ENCODE measurements at places on chromosomes 6 and 20.

GRCh38 chr6:126373344-126373743 is 33.4 kb downstream of the CENPW start:
- DNase-seq: no peak

GRCh38 chr6:126672649-126673048 is 332.7 kb downstream of the CENPW start:
- DNase-seq: peak; percentile 65

- DNase-seq: no peak
Measured at GRCh38 chr20:30284281-30284905, 973.1 kb upstream of the DEFB115 start.

DNA sequence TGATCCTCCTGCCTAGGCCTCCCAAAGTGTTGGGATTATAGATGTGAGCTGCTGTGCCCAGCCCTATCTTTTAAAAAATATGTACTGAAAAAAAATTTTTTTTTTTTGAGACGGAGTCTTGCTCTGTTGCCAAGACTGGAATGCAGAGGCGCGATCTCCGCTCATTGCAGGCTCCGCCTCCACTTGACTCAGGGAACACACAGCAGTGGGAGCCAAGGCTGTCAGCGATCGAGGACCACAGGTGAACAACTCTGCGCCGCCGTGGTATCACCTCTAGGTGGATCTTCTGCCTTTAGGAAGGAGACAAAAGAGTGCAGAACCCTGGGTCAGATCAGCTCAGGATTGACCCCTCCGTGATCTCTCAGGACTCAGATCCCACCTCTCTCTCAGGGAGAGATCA is 13.7 kb downstream of the RAET1E start:
- peak; percentile 33 for DNase-seq

- DNase-seq: peak; percentile 95
Measured at GRCh38 chr6:19731282-19731681, 105.9 kb upstream of the ID4 start.

DNA sequence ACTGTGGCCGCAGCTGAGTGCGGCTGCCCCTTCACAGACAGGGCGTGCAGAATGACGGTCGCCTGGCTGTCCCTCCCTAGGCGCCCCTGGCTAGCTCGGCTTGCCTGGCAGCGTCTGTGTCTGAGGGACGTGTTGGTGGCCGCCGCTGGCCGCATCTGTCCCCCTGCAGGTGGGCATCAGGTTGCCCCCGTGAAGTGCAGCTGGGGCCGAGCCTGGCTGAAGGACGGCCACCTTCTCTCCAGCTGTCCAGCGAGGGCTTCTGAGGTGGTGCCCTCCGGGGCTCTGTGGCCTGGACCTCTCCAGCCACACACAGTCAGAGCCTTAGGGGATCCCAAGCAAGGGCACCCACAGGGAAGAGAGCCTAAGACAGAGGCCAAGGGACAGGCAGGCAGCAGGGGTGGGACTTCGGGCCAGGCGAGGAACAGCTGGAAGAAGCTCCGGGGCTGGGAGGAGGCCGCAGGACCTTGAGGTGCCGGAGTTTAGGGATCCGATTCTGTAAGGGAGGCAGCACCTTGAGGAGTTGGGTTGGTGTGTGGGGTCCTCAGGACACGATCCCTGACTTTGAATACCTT is 89.0 kb upstream of the EPB41L1 start:
- DNase-seq: no peak

GRCh38 chr6:14038467-14039437 is 78.8 kb upstream of the CD83 start:
- DNase-seq: peak; percentile 48

DNA sequence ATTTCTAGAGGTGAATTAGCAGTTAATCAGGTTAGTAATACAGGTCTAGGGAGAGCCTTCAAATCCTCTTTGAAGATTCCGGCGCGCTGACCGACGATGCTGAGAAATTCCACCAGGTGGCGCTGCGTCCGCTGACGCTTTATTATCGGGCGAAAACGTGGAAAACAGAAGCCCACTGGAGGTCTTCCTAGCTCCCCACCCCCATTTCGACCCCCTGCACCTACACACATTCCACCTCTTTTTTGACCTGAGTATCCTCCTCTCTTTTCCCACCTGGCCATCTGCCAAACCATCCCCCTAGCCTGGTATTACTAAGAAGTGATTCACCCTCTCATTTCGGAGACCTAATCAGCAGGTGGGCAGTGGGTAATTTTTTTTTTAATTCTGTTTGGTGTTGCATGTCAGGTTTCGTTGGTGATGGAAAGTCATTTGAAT is 65.4 kb upstream of the RIN2 start:
- peak; percentile 32 for DNase-seq

DNA sequence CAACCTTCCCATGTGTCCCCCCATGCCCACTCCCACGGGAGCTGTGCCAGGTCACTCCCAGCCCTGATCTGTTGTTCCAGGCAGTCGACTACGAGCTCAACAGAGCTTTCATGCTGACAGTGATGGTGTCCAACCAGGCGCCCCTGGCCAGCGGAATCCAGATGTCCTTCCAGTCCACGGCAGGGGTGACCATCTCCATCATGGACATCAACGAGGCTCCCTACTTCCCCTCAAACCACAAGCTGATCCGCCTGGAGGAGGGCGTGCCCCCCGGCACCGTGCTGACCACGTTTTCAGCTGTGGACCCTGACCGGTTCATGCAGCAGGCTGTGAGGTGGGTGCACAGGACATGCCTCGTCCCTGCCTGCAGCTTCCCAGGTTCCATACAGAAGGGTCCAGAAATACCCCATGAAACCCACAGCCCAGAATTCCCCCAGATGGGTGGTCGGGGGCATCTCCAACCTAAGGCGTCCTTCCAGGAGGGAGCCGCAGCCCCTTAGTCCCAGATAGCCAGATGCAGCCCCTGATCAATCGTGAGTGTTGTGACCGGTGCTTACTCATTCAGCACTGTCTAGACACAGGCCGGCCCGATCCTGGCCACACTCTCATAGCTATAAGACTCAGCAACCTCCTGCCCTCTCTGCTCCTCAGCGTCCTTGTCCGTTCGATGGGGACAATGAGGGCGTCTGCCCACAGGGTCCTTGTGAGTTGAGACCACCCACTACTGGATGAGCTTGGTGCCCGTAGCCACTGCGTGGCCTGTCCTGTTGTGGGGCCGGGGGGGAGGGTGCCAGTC is 142.1 kb downstream of the TAF4 start:
- DNase-seq: no peak

DNA sequence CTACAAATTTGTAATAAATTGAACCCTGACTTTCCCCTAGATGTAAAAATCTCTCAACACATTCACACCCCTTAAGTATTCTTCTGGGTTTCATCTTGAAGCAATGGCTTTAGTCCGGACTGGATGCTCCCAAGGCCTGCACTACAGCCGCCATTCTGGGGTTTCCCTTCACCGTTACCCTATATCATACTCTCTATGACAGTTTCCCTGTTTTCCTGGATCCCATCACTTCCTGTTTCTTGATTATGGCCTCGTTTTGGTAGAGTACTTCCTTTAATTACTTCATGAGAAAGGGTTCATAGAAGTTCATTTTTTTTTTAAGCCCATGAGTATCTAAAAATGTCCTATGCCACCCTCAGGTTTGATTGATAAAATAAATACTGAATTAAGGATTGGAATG is 11.7 kb downstream of the FIG4 start:
- no peak for DNase-seq

DNA sequence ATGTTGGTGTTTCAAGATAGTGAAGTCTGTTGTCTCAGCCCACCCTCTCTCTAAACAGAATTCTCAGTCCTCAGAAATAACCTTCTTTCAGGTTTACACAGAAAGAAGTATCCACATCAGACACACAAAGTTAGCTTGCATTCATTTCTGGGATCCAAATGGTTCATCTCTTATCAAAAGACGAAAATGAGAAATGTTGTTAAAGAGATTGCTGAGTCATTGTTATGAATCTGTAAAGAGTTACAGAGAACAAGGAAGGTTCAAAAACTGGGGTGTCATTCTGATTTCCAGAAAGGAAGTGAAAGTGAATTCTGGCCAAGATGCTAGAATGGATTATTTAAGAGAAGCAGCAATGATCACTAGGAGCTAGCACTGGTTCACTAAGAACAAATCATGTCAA is 90.5 kb upstream of the ATXN1 start:
- no peak for DNase-seq

DNA sequence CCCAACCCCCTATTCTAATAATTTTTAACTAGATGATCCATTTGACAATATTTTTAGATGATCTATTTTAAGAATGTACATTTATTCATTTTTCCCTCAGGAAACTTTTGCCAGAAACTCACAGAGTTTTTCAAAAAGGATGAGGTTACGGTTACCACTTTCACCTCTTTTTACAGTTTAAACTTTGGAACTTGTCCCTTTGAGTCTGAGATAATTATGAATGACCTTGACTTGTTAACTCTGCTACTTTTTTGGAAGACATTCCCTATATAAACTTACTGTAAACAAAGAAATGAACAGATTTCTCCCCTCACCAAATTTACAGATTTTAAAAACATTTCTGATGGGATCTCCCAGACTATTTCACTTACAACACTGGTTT is 18.4 kb upstream of the BLOC1S5 start:
- DNase-seq: no peak

DNA sequence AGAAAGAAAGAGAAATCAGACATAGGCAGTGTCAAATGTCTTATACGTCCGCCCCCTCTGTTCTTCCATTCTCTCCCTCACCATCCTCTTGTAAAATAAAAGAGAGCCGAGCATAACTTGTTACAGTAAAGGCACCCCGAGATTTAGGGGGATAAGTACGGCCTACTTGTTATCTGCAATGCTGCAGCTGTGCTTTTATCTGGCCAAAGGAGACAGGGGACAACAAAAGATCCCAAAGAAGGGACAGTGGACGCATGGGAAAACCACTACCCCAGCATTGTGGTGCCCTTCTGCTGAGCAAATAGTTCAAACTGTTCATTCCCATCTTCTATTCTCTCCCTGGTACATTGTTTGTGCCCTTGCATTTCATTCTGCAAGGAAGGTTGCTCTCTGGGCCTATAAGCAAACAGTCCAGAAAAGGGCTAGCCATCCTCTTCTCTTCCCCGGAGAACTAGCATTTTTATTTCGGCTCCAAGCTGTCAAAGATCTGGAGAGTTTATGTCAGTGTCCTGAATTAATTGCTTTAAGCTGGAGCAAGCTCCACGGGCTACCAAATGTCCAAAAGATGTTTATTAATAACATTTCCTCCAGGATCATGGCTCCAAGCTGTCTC is 22.3 kb downstream of the FOXA2 start:
- DNase-seq: no peak

DNA sequence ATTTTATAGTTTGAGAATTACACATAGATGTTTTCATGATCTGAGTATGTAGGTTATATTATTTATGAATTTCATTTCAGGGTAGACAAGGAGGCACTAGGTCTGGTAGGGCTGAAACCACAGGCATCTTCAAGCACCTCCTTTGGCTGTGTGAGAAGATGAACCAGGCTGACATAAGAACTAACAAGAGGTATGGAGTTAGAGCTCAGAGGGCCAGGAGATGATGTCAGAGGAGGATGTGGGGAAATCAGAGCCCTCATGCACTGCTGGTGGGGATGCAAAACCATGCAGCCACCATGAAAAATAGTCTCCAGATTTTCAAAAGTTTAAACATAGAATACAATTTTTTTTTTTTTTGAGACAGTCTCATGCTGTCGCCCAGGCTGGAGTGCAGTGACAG is 13.6 kb upstream of the RIPOR3 start:
- peak; percentile 47 for DNase-seq

- DNase-seq: peak; percentile 45
Measured at GRCh38 chr6:37021356-37022129, 16.1 kb downstream of the FGD2 start.

DNA sequence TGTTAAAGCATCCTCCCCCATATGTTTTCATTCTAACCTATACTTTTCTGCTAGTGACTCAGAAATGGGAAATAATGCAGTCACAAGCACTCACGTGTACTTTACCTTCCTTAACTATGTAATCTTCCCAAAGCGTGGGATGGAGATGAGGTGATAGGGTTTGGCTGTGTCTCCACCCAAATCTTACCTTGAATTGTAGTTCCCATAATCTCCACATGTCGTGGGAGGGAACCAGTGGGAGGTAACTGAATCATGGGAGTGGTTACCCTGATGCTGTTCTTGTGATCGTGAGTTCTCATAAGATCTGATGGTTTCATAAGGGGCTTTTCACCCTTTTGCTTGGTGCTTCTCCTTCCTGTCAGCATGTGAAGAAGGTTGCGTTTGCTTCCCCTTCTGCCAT is 35.4 kb downstream of the AGPAT4 start:
- no peak for DNase-seq

- DNase-seq: no peak
Measured at GRCh38 chr6:53984581-53984980, 126.7 kb upstream of the MLIP start.

DNA sequence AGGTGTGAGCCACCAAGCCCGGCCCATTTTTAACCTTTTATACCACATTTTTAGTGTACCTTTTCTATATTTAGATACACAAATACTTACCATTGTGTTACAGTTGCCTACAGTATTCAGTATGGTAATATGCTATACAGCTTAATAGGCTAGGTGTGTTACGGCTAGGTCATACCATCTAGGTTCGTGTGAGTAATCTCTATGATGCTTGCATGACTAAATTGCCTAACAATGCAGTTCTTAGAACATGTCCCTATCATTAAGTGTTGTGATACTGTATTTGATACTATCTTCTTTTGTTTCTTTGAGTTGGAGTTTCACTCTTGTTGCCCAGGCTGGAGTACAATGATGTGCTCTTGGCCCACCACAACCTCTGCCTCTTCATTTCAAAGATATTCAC is 387.7 kb upstream of the SASH1 start:
- no peak for DNase-seq

DNA sequence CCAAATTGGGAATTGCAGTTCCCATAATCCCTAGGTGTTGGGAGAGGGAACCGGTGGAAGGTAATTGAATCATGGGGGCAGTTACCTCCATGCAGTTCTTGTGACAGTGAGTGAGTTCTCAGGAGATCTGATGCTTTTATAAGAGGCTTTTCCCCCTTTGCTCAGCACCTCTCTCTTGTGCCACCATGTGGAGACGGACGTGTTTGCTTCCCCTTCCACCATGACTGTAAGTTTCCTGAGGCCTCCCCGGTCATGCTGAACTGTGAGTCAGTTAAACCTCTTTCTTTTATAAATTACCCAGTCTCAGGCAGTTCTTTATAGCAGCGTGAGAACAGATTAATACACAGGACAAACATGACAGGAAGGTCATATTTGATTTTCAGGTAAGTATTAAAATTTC is 25.3 kb upstream of the HECA start:
- DNase-seq: peak; percentile 39

GRCh38 chr6:72406517-72406916 is 215.3 kb upstream of the KCNQ5 start:
- DNase-seq: no peak

DNA sequence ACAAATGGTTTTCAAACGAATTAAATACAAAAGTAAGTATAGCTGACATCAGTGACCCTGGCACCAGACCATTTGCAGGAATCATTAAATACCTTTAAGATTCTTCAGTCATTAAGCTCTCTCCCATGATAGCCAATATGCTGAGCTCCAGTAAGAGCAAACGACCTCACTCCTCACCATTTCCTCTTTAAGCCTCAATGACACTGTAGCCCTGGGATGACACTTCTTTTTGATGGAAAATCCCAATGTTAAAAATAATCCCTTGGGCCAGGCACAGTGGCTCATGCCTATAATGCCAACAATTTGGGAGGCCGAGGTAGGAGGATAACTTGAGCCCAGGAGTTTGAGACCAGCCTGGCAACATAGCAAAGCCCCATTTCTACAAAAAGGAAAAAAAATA is 3.3 kb upstream of the SGK1 start:
- no peak for DNase-seq
